ENCODE measurements at places on chromosomes 5 and 9.

- no peak for DNase-seq
Measured at GRCh38 chr9:85432599-85432998, 309.2 kb downstream of the AGTPBP1 start.

DNA sequence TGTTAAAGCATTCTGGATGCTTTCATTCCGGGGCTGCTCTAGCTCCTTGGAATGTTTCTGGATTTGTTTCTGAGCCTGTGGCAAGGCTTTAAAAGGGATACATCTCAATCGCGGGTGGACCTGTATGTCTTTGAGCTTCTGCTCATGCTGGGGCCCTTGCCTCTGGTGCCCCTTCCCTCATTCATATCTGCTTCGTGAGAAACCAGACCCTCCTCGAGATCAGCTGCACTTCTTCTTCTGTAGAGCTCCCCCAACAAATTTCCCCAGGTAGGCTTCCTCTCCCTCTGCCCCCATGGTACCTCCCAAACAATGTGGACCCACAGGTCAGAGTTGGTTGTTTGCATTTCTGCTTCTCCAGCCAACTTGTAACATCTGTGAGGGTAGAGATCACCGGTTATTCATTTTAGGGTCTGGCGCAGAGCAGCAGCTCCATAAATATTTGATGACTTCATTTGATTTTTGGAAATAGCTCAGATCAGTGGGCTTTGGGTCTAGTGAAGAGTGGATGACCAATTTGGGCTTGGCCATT, 6.6 kb downstream of the ZNF618 start:
- DNase-seq: no peak

GRCh38 chr5:137791387-137791786, 37.2 kb upstream of the HNRNPA0 start:
- DNase-seq: no peak

- DNase-seq: no peak
Measured at GRCh38 chr5:21199087-21199486, 1211.1 kb upstream of the CDH18 start.

DNA sequence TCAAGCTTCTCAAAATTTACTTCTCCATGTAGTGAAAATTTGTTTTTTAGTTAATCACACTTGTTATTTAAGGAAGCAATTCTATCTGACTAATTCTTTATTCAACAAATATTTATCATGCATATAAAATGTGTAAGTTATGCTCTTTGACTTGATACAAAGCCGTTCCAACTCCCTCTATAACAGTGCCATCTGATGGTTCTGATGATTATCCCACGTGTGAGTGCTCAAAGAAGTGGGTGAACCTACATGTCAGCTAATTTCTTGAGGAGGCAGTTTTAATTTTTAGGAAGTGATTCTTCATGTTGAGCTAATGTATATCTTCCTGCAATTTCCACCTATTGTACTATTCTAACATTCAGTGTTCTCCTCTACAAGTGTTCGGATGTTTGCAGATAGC, 88.8 kb upstream of the BRINP1 start:
- no peak for DNase-seq

GRCh38 chr9:105656131-105656921, 5.9 kb upstream of the TAL2 start:
- DNase-seq: peak; percentile 78

DNA sequence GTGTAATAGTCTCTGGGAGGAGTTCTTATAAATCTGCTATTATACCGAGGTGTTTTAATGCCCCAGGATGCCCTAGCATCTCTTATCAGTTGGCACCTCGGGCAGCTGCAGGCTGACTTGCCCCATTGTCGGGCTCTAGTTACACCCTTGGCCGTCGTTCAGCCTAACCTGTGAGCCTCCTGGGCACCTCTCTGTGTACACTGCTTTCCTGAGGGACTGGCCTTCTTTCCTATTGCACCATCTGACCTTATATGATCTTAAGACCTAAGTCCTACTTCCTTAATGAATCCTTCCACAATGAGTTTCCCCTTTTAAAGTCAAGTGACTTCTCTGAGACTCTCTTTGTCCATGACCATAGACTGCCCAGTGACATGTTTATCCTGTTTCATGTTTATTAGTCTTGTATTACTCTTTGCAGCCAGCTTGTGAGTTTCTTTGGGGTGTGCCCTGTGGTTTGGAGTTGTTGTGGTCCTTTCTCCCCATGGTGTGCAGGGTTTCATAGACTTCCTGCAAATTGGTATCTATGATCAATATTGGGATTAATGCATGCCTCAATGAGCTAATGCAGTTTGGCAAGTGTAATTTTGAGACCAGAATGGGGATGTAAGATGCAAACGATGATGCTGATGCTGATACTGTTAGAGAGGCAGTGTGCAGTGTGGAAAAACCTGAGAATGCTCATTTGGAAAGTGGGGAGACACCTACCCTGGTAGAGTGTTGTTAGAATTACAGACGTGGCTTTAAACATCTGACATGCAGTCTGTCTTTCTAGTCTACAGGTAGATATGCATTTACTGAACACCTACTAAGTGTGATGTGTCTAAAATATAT, 4.9 kb downstream of the DAPK1 start:
- no peak for DNase-seq
